ENCODE measurements at places on chromosomes 6 and 20.

GRCh38 chr20:41428285-41428684, 61.7 kb upstream of the EMILIN3 start:
- DNase-seq: no peak

GRCh38 chr20:17925141-17925939, 43.3 kb downstream of the SNX5 start:
- no peak for DNase-seq

GRCh38 chr6:28643017-28643740, 117.5 kb downstream of the GPX5 start:
- peak; percentile 78 for DNase-seq

DNA sequence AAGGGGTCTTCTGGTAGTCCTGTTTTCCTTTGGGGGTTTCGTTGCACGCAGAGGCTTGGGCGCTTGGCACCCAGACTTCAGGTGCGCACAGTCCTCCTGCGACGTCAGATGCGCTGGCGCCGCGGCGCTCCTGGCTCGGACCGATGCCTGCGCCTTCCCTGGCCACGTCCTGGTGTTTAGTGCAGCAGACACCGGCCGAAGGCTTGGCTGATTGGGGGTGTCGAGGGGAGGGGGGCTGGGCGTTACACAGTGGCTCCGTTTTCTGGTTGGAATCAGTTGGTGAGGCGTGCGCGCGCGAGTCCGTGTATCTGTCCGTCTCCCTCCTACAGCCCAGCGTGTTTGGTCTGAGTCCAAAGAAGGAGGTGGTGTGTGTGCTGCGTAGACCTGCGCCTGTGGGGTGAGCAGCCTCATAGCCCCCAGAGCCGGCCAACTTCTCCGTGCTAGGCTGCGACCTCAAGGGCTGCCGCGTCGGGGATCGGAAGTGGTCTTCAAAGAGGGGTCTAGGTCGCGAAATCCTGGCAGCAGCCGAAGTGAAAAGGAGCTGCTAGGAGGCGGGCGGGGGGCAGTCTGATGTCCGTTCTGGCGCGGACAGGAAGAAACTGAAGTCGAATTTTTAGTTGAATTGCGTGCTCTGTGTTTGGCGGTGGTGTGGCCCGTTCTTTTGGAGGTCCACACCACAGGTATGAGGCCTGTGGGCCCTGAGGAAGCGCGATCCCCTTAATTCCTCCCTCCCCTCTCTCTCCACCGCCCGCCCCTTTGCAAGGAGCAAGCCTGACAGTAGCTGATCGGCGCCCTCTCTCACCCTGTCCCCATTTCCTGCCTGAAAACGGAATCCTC, 1.5 kb downstream of the SYNDIG1 start:
- no peak for DNase-seq

GRCh38 chr20:34209111-34209510, 32.1 kb upstream of the ASIP start:
- DNase-seq: no peak

DNA sequence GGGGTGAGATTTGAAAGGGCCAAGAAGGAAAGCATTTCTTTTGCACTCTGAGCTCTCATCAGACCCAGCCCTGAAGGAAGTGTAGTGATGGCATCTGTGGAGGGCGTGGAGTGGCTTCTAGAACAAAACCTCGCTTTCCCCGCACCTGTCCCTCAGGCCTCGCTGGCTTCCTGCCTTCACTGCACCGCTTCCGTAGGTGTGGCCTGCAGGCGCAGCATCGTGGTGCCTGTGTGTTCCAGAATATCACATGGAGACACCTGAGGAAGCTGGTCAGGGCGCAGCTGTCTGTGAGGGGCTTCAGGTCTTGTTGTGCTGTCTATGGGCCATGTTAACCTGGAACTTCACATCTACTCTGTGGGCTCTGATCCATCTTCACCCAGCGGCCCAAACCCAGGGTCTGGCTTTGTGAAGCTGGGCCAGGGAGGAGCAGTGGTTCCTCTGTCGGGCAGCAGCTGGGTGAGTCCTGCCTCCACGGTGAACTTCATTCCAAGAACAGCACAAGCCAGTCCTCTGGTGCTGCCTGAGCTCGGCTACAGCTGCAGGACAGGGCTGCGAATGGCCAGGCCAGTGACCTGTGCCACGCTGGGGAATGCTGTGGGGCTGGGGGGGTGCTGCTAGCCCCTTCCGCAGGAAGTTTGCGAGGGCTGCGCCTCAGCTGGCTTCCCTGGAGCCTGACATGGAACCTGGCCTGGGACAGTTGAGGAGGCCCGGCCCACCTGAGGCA, 40.9 kb downstream of the DSTN start:
- DNase-seq: no peak

- no peak for DNase-seq
These were observed 76.1 kb downstream of the HCRTR2 start for GRCh38 chr6:55250400-55250799.

GRCh38 chr6:147055821-147056392, 148.3 kb upstream of the STXBP5 start:
- peak; percentile 71 for DNase-seq

- DNase-seq: no peak
These were observed 199.2 kb downstream of the BMP2 start for GRCh38 chr20:6966721-6967120.

DNA sequence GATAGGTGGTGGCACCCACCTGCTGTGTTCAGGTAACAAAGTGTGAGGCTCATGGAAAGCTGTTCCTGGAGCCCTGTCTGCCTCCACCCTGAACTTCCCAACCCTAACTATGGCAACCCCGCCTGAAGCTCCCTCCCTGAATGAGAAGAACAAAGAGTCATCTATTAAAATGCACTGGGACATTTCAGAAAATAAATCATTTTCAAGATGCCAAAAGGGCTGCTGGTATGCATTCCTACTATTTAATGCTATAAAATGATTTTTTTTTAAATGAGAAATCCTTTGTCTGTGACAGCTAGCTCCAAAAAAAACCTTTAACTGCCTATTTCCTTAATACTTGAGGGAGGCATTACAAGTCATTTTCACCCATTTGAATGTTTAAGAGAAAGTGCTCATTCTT, 84.3 kb upstream of the MRPS10 start:
- DNase-seq: no peak

DNA sequence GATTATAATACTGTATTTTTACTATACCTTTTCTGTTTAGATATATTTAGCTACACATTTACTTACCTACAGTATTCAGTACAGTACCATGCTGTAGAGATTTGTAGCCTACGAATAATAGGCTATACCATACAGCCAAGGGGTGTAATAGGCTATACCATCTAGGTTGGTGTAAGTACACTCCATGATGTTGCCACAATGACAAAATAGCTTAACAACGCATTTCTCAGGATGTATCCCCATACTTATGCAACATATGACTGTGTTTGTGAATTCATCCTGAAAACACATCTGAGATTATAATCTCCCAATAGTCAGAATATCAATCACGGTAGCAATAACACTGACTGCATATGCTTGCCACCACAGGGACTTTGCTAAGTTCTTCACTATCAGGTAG, 20.7 kb downstream of the B4GALT5 start:
- DNase-seq: no peak

- no peak for DNase-seq
These were observed 708.3 kb downstream of the HDGFL1 start for GRCh38 chr6:23277521-23278179.

- no peak for DNase-seq
These were observed 54.8 kb upstream of the SPDEF start for GRCh38 chr6:34610819-34611477.

DNA sequence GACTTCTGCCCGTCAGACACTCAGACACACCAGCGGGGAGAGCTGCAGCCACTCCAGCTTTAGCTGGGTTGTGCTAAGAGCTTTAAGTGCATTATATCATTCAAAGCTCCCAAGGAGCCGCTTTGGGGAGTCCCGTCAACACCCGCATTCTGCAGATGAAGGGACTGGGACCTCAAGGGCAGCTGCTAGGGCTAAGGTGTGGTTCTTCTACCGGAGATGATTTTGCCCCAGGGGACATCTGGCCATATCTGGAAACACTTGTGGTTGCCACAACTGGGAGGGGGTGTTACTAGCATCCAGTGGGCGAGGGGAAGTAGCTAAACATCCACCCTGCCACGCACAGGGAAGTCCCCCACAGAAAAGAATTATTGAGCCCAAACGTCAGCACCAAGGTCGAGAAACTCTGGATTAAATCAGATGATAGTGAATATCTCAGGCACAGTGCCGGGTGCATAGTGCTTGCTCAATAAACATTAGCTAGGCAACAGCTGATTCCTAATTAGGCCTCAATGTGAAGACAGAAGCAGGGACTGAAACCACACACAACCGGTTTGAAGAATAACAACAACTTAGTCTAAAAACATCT, 29.6 kb downstream of the PMEPA1 start:
- DNase-seq: no peak

Measured in DMS 273 treated with DMSO at 0.1 percent for 48 hours (cell line).